ENCODE measurements at places on chromosomes 16 and 17. TPM values are rescaled to one million over a fixed set of nuclear protein-coding genes. Genes with fewer than 3 reads are reported as not detected.

DNA sequence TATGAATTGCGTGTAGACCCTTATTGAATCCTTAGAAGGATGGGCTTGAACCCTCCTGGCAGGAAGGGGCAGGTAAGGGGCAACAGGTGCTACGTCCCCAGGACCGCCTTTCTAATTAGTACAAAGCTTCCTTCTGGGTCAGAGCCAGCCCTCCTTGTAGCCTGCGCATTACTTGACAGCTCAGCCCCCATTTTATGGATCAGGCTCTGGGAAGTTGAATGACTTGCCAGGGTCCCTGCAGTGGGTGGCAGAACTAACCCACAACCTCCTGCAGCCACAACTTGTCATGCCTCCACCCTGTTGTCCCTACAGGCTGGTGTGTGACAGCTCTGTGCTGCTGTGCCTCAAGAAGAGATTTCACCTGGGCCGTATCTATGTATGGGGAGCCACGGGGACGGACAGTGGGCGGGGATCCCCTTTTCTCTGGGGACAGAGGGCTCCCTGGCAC is 2.7 kb downstream of the MYO15B start:
- no peak for DNase-seq

DPEP2NB gene
- not detected for total RNA-seq

ABCA9 gene
- 29.7 TPM for total RNA-seq

DNA sequence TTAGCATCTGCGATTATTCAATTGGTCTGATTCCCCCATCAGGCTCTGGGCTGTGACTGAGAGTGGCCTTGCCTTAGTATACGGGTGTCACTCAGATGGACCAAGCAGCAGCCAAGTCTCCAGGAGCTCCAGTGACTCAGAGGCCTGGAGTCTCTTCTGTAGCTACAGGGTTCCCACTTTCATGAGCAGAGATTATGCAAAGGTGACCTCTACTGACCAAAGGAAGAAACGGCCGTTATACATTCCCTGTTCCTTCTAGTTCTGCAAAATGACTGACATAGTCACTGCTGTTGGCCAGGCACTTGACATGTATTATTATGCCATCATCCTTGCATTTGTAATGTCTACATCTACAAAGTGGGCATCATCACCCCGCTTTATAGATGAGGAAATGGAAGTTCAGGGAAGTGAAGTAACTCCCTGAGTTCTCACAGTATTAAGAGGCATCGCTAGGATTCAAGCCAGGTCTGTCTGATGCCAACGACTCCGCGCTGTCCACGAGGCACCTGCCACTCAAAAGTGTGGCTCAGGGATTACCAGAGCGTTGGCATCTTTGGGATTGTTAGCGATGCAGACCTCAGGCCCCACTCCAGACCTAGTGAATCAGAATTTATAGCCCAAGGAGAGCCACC is 23.3 kb downstream of the SLC38A7 start:
- DNase-seq, result peak; percentile 62

TBC1D3H gene
- total RNA-seq, result not detected

- DNase-seq, result no peak
Measured at GRCh38 chr17:53655591-53655990, 167.1 kb upstream of the KIF2B start.

DNA sequence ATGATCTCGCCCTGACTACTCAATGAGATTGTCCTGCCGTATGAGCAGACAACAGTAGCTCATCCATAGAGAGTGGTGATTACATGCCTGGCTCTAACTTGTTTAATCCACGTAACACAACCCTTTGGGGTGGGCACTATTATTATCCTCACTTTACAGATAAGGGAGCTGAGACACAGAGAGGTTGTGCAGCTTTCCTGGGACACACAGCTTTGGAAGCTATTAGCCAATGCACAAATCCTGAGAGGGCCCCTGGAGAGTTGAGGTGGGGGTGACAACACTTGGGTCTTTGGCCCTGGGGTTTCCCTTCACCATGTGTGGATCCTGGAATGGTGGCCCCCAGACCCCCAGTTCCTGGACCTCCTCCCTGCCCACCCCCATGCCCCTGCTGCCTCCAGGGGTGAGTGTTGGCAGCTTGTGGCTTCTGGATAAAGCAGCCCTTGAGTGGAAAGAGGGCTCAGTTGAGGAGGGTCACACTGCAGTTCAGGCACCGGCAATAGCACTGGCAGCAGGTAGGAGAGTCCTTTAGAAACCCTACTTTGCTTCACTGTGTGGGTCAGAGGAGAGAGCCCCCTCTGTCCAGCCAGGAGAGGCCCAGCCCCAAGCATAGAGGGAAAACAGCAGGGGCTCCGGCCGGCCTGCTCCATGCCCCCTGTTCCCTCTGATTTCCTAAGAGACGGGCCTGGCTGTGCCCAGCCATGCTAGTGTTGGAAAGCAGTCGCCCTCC is 230.7 kb downstream of the KATNIP start:
- DNase-seq, result no peak

GRCh38 chr17:29172589-29172988 is 7.6 kb downstream of the MYO18A start:
- DNase-seq, result no peak

ANTKMT gene
- 36.8 TPM for total RNA-seq

DNA sequence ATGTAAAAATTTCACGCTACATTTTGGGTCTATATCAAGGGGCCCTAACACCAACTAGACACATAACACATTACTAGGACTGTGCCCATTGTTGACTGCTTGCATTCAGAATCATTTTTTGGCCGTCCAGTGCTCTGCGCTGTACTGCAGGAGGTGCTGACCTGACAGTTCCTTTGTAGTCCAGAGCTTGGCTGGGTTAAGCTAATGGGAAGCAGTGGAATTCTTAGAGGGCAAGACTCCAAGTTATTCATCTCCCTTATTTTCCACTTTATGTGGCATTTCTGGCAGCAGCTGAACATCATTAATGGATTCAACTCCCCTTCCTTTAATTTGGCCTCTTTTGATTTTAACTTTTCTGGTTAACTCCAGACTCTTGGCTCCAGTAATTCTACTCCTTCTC is 351.7 kb downstream of the CDH8 start:
- no peak for DNase-seq

GRCh38 chr16:66275775-66276428 is 90.6 kb upstream of the CDH5 start:
- DNase-seq, result no peak

All from left cardiac atrium (tissue), 4 donors.